Fibroblast of skin of left biceps (primary cell): ENCODE measurements at places on chromosomes 4 and X.

- no peak for DNase-seq
Measured at GRCh38 chrX:132411310-132411977, 77.4 kb downstream of the MBNL3 start.

DNA sequence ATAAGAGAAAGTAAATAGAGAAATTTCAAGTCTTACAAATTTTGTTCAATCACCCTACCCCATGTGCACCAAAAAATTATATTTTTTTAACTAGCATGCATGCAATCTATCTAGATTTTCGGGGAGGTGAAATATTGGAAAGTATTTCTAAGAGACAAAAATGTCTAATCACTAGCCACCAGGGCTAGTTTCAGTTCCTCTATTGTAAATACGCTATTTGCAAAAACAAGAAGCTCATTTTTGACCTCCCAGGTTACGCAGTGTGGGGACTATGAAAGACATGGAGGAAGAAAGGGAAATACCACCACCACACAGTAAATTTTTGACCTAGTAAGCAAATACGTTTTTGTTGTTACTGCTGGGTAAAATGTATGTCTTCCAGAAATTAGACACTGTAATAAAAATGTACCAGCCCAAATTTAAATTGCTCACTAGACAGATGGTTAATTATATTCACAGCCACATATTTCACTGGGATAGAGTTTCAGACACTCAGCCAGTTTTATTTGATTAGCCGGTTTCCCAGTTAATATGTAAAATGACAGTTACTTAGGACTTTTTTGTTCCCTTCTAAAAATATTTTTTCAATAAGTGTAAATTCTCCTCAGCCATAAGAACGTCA is 2.2 kb downstream of the NEXMIF start:
- no peak for DNase-seq

GRCh38 chrX:129726307-129727111 is 12.3 kb upstream of the XPNPEP2 start:
- no peak for DNase-seq

DNA sequence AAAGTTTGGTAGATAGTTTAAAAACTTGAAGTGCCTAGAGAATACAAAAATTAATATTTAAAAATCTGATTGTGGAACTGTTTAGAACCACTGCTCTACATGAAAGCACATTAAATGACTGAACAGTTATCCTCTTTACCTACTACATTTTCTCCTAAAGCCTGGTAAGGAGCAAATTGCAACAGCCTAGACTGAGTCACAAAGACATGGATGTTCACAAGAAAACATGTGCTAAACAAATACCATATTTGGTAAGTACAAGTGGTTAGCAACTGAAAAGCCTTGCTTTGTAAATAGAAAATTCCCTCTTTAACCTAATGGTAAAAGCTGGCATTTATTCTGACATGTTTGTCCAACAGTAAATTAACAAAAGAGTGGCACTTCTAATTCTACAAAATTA is 203.1 kb downstream of the FBXO8 start:
- no peak for DNase-seq

- no peak for DNase-seq
Measured at GRCh38 chrX:38082309-38082708, 76.0 kb downstream of the SYTL5 start.

GRCh38 chrX:14501327-14501726 is 28.0 kb upstream of the GLRA2 start:
- DNase-seq = no peak

DNA sequence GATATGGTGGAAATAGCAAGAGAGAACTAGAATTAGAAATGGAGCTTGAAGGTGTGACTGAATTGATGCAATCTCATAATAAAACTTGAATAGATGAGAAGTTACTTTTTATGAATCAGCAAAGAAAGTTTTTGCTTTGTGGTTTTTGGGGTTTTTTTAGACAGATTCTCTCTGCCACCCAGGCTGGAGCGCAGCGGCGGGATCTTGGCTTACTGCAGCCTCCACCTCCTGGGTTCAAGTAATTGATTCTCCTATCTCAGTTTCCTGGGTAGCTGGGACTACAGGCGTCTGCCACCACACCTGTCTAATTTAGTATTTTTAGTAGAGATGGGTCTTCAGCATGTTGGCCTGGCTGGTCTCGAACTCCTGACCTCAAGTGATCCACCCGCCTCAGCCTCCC is 23.7 kb upstream of the NEIL3 start:
- DNase-seq = no peak
